CD4-positive, alpha-beta T cell treated with Interleukin-6 for 4 hours (primary cell): ENCODE measurements at places on chromosomes 4 and X.

GRCh38 chr4:8892556-8893226 lies 21.1 kb upstream of the HMX1 start:
- no peak for DNase-seq

DNA sequence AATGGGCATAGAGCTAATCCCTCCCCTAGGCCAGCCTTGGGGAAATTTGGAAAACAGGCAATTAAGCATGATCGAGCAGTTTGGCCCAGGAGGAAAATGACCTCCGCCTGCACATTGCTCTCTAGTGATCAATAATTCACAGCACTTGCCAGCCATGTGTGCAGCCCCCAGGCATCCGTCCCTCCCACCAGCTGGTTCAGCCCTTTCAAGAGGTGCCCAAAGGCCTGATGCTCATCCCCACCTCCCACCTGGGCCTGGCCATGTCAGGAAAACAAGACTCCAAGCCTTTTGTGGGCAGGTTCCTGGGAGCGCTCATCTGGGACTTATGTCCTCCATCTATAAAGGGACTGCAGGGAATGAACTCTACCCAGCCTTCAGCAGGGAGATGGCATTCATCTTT lies 17.5 kb upstream of the PPP2R2C start:
- no peak for DNase-seq

- DNase-seq: no peak
Measured at GRCh38 chr4:3826247-3827172, 60.3 kb downstream of the ADRA2C start.

DNA sequence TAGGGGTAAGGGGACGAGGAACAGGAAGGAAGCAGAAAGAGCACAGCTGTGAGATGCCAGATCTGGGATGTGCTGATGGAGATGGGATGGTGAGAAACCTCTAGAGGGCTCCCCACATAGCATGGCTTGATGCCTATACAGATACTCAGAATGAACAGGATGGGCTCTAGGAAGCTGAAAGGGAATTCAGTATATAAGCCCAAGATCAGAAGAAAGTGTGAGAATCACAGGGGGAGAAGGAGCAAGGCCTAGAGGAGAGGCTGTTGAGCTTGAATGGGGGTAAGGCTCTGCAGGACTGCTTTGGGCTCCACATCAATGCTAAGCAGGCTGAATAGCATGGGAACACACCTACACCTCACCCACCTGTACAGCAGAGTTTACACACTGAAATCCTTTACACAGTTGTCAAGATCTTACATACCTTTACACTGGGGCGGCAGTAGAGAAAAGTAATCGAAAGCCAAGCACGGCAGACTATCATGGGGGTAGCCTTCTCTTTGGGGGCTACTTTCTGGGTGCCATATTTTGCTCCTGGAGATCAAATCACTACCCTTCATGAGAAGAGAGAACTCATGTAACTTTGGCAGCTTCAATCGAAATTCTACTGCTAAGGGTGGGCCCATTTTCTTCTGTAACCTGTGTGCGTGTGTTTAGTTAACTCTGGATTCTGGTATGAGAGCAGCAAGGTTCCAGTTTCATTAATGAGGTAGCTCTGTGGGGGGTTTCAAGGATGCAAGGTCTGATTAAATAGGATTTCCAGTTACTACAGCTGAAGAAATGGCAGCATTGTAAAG lies 30.6 kb downstream of the HOPX start:
- no peak for DNase-seq

DNA sequence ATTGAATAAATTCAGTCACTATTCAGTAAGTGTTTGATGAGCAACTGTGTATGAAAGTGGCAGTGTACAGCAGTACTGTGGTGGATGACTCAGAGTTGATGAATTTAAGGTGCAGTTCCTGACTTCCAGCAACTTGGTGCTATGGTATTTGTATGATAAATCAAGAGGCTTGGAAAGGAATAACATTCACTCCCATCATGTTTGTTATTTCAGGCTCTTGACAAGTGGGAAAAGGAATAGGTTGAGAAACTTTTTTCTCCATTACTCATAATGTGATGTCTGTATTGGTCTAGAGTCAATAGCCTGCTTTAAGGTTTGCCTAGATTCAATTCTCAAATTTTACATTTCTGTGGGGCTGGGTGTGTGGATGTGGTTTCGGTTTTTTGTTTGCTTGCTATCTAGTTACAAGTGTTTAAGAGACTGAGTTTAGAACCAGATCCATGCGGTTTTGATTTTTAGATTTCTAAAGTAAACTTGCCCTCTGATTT lies 35.1 kb upstream of the CYP2U1 start:
- DNase-seq: no peak

- no peak for DNase-seq
Measured at GRCh38 chr4:124564121-124564520, 148.4 kb downstream of the ANKRD50 start.

DNA sequence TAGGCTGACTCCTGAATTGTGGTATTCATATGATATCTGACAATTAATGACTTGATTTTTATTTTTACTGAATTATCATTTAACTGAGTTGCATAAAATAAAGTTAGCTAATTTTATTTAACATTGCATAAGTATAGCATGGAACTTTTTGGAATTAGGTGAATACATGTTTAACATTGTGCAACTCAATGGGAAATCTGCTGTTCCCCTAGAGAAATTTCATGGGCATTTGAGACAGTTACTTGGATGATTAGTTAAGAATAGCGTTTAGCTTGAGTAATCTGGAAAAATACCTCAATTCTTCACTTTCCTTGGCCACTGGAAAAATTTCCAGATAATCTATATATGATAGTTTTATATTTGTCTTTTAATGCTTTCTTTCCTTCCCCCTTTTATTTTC lies 42.5 kb downstream of the NPNT start:
- DNase-seq: no peak

GRCh38 chrX:150063674-150064073 lies 125.4 kb upstream of the EOLA2 start:
- DNase-seq: no peak

DNA sequence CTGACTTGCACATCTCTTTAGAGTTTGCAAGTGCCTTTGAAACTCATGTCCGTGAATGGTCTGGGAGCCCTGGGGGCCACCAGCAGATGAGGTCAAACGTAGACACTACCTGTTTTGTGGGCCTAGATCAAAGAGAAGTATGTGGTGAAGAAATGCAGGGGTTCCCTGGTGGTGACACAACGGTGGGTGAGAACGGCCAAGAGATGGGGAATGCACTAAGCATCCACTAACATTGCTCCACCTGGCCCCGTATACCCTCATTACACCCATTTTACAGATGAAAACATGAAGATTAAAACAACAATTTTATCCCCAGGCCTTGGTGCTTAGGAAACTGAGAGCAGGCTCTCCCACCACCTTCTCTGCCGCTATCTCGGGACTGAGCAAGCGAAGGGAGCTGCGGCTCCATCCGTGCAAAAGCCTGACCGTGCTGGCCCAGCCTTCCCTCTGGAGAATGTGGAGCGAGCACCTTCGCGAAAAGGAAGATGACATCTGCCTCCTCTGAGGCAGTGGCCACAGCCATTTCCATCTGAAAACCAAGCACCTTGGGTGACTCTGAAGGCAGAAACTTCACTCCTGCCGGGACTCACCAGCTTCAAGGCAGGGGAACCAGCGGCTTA lies 91.9 kb downstream of the EVC2 start:
- DNase-seq: no peak

- no peak for DNase-seq
Measured at GRCh38 chr4:117284736-117285135, 199.4 kb upstream of the TRAM1L1 start.

DNA sequence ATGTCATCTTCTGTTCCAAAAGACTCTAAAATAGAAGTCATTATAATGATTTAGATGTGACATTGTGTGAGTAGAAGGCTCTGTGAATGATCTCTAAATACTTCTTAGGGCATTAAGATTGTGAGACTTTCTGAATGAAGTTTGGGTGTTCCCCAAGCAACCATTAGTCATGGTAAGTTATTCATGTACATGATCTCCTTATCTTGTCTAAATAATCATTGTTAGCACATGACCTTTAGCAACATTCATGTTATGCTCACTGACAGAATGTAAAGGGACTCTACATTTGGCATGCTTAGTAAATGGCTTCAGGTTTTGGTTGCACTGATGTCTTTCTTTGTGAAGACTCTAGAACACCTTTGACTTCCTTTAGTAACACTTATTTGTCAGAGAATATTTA lies 140.8 kb upstream of the AGA start:
- DNase-seq: no peak

DNA sequence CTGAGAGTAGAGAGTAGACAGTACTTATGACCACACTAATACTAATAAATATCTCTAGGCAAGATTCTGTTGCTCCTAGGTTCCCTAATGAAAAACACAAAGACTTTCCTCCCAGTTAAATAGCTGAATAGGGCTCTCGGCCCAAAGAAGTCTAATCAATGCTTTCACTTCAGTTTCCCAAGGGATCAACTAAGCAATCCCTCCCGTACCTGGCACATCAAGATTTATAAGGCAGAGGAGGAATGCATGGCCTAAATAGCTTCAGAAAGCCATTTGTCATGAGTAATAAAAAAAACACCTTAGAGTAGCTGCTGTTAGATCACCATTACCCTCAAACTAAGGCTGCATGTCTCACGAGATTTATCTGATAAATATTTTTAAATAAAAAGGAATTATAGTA lies 56.8 kb upstream of the EXOC1L start:
- no peak for DNase-seq

DNA sequence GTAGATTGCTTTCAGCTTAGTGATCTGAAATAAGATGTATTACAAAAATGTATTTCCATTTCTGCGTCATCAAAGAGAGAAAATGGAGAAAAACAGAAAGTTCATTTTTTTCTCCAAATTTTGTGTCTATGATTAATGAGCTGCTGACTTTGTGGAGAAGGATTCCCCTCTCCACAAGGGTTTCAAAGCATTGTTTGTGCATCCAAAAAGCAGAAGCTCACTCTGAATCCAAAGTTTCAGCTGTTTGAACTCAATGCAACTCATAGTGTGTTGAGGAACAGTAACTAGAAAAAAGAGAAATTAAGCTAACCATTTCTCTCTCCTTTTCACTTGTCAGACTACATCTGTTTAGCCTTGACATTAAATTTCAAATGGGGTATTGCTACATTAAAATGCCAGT lies 62.9 kb upstream of the SLC7A11 start:
- no peak for DNase-seq

- DNase-seq: no peak
Measured at GRCh38 chr4:185201977-185202962, 1.5 kb downstream of the CFAP97 start.

GRCh38 chr4:101643186-101643837 lies 147.2 kb upstream of the BANK1 start:
- no peak for DNase-seq

DNA sequence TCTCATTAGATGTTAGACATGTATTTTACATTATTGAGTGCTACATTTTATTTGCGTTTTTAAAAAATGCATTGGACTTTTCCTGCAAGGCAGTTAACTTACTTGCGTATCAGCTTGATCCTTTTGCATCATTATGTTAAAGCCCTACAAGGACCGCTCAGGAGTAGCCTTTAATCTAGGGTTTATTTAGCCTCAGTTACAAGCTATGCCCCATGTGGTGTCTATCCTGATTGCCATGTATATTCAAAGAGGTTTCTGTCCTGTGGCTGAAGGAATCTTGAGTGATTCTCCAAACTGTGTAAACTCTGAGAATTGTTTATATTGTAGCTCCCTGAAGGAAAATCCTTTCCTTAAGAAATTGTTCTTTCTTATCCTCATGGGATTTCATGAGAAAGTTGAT lies 821.8 kb upstream of the AGA start:
- DNase-seq: no peak

DNA sequence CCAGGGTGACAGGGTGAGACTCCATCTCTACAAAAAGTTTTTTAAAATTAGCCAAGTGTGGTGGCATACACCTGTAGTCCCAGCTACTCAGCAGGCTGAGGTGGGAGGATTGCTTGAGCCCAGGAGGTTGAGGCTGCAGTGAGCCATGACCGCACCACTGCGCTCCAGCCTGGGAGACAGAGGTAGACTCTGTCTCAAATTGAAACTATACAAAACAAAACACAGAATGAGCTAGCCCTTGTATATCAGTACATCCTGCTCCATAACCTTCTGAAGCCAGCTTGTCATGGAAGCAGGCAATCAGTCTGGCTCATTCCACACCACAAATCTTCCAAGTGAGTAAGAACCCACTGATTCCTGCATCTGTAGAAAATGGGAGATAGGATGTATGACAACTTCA lies 49.0 kb downstream of the CD99L2 start:
- DNase-seq: no peak

DNA sequence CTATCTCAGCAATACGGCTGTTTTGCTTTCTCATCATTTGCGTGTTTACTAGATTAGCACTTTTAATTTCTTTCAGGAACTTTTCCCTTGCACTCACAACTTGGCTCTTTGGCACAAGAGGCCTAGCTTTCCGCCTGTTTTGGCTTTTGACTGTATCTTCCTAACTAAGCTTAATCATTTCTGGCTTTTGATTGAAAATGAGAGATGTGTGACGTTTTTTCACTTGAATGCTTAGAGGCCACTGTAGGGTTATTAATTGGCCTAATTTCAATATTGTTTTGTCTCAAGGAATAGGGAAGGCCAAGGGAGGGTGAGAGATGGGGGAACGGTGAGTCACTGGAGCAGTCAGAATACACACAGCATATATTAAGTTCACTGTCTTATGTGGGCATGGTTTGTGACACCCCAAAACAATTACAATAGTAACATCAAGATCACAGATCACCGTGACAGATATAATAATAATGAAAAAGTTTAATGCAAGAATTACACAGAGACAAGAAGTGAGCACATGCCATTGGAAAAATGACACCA lies 27.3 kb downstream of the MND1 start:
- DNase-seq: no peak

DNA sequence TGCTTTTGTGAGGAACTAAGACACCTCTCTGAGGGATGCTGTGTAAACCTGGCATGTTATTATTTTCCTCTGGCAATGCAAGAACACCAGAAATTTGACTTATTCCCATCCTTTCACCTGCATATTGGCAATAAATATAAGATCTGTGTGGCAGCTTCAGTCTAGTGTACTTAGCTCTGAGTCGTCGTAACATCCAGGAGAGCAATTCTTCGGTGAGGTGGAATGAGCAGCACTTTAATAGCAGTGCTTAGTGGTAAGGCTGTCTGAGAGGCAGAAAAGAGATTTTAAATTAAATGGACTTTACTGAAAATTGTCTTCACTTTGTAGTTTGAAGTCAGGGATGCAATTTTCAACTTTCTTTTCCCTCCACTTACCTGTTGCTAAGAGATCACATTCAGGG lies 344.9 kb downstream of the PCDH7 start:
- no peak for DNase-seq

GRCh38 chr4:2254665-2255500 lies 7.0 kb downstream of the MXD4 start:
- DNase-seq: no peak

DNA sequence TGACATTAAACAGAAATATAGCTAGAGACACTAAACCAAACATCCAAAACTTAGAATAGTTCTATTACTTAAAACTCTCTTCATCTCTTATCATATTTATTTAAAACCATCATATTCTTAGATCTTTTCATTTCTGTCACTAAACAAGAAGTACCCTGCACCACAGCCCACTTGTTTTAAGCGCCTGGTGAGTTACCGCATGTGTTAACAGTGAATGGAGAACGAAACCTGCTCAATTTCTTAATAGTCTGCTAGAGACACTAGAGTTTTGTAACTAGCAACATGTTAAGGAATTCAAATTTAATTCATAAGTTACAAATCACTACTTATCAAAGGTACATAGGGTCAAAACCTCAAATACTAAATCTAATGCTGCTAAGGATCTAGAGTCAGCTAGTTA lies 111.5 kb downstream of the FBXW7 start:
- no peak for DNase-seq

- no peak for DNase-seq
Measured at GRCh38 chrX:64379924-64380323, 15.3 kb downstream of the MTMR8 start.
